ENCODE measurements at places on chromosomes 6 and 20. TPM values are rescaled to one million over a fixed set of nuclear protein-coding genes. Genes with fewer than 3 reads are reported as not detected.

The SLC17A1 gene
- total RNA-seq, result not detected

DNA sequence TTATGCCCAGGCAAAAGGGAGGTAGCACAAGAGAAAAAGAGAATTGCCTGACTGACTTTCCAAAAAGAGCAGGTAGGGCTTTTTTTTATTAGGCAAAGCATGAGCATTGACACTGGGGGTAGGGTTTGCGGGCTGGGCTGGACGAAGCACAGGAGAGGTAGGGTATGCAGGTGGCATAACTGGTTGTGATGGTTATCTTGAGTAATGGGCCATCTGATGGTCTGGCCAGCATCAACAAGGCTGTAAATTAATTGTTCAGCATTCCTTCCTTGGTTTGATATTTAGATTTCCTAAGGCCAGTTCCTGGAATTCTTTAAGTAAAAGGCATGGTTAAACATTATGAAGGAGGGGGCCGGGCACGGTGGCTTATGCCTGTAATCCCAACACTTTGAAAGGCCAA, 13.9 kb upstream of the BFSP1 start:
- DNase-seq, result no peak

- no peak for DNase-seq
Observed at GRCh38 chr6:12149944-12150510, 137.9 kb downstream of the HIVEP1 start.

- DNase-seq, result no peak
Observed at GRCh38 chr6:92404281-92404680, 1015.1 kb downstream of the EPHA7 start.

- DNase-seq, result no peak
Observed at GRCh38 chr6:45815466-45816125, 200.1 kb downstream of the CLIC5 start.

The GTSF1L gene
- not detected for total RNA-seq

The NKAPL gene
- 6.6 TPM for total RNA-seq

Measured in cardiac septum (tissue), 1 donor.